Left lobe of liver (tissue), 2 donors: ENCODE measurements at places on chromosomes 1 and 21. TPM values are rescaled to one million over a fixed set of nuclear protein-coding genes. Genes with fewer than 3 reads are reported as not detected.

Gene TMCO2
- not detected for total RNA-seq

Gene C1orf56
- total RNA-seq = 4.3 TPM

Gene MAN1C1
- 39.4 TPM for total RNA-seq

Gene S100A7
- total RNA-seq = not detected
